Stimulated activated naive CD4-positive, alpha-beta T cell (primary cell): ENCODE measurements at places on chromosomes 5 and 9.
A peak's percentile ranks its signal among the peaks of the same experiment; 100 is the strongest.

DNA sequence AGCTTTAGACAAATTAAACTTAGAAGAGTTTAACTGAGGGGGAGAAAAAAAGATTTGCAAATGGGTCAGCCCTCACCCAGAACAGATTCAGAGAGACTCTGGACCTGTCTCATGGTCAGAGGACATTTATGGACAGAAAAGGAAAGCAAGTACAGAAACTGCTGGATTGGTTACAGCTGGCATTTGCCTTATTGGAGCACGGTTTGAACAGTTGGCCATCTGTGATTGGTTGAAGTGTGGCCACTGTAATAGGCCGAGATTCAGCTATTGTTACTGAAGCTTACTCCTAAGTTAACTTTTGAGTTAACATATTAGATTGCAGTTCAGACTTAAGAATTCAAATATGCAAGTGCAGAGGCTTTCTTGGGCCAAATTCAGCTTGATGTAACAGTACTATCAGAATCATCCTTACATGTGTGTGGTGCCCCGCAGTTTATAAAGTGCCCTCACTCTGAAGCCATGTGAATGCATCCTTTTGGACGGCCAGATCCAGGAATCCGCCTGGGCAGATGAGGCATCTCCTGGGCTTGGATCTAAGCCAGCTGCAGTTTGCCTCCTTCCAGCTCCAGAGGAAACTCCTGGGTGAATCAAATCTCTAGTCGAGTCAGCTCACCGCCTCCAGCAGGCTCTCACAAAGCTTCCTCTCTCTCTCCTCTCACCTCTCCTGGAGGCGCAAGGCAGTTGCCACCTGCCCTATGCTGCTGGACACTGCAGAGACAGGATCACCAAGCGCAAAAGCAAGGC lies 165.2 kb downstream of the ADAMTS12 start:
- no peak for DNase-seq

DNA sequence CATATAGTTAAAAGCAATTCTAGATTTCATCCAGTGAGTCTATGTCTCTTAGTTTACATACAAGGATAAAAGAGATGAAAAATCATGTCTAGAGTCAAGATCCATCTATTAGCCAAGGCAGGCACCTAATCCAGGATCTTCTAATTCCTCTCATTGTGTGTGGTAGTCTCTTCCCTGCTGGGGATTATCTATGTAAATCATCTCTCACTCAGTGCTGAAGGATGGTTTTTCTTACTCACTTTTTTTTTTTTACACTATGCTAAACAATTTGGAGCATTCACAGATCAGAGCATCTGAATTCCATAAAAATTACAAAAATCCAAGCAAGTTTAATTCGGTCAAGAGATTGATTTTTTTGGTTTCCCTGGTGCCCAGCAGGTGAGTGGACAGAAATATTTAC lies 154.9 kb upstream of the GDNF start:
- DNase-seq, result no peak

GRCh38 chr9:72912476-72913381 lies 40.1 kb downstream of the ALDH1A1 start:
- DNase-seq, result no peak

- DNase-seq, result no peak
Measured at GRCh38 chr5:115257981-115258380, 4.7 kb downstream of the PGGT1B start.

DNA sequence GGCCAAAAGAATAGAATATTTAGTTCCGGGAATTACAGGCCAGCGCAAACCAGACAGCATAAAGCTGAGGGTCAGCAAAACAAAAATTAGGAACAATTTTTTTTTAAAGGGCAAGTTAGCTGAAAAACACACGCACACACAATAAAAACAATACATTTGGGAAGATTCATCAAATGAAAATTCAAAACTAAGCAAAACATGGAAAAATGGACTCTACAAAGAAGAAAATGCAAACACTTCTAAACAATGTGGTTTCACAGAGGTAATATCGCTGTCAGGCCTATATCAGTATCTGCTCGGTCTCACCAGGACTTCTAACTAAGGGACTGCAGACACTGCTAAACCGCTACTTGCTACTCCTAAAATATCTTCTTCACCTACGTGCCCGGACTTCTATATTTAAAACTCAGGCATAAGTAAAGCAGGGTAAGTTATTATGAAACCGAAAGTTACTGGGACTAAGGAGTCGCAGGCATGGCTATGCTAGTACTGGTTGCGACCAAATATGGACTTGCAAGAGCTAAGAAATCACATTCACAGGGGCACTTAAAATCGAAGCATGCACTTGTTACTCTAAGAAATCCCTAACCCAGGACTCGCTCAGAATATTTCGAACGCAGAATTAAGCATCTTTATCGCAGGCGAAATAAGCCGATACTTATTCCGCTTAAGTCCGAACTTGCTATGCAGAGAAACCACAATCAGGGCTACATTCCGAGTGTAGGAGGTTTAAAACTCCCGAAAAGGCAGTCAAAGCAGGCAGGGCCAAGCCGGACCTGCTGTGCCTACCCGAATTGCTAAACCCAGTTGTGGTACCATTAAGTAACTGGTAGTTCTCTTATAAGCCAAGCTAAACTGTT lies 2.3 kb downstream of the ANXA2R start:
- DNase-seq, result peak; percentile 64

- DNase-seq, result no peak
Measured at GRCh38 chr5:160542281-160542680, 120.6 kb downstream of the PTTG1 start.

DNA sequence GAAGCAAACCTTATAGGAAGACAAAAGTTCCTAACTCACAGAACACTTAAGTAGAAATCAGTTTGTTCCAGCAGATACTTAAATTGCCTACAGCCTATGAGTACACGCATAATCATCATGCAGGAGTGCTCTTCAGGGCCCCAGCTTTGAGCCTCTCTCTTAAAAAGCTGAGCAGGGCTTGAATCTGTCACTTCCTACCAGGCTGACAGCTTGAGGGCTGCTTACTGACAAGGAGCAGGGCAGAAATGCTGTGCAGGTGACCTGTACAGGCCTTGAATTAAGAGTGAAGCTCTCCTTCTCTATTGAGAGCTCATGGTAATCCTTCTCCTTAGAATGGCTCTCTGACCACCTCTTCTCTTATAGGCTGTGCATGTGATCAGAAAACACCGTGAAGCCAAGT lies 66.5 kb upstream of the MAST4 start:
- DNase-seq, result no peak

DNA sequence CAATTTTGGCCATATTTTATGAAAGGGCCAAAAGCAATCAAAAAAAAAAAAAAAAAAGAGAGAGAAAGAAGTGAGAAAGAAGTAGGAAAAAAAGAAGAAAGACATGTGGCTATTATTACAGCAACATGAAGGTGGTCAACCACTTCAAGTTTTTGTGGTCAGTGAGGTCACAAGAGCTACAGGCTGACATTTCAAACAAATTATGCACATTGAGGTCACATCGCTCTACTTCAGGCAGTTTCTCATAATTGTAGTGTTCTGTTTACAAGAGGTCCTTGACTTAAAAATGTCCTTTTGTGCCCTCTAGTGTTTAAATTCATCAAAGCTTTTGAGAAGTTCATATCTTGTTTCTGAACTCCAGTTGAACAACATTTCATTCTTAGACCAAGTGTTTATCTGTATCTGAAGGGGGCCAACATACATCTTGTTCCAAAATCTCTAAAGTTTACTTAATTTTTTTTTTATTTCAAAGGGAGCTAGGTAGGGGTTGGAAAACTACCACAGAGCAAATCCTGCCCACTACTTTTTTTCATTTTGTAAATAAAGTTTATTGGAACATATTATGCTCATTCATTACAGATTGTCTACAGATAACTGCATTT lies 513.1 kb downstream of the PDE4D start:
- peak; percentile 19 for DNase-seq

DNA sequence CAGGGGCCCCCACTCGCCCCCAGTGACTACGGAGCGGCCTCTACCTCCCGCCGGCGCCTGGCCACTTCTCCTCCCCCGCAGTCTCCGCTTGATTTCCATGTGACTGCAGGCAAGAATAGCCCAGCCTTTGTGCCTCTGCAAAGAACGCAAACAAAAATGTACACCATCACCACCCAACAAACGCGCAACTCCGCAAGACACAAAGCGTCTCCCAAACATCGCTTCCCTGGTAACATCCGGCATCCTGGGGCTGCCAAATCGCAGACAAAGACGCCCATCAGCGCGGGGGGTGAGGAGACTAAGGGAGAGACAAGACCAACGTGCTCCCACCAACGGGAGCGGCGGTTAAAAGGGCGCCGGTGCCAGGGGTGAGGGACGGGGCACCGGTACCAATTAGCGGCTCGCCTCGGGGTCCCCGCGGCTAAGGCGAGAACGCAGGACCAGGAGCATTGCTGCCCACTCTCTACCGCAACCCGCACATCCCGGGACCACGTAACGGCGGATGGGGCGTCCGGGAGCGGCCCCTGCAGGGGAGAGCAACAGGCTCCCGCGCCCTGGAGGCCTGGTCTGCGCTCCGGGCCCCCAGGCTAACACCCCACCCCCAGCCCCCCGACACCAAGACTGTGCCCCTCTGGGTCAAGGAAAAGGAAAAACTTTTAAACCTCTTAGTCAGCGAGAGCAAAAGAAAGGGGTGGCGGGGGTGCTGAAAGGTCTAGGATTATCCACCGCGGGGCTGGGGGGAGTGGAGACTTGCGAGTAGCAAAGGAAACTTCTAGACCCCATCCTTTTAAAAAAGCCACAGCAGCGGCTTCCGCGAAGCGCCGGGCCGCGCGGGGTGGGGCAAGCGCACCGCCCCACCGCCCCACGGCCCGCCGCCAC lies 885 bp downstream of the MPDZ start:
- no peak for DNase-seq

- DNase-seq, result no peak
Measured at GRCh38 chr9:36149197-36149596, 12.7 kb downstream of the GLIPR2 start.

- DNase-seq, result no peak
Measured at GRCh38 chr5:147752666-147753290, 29.8 kb downstream of the JAKMIP2 start.

DNA sequence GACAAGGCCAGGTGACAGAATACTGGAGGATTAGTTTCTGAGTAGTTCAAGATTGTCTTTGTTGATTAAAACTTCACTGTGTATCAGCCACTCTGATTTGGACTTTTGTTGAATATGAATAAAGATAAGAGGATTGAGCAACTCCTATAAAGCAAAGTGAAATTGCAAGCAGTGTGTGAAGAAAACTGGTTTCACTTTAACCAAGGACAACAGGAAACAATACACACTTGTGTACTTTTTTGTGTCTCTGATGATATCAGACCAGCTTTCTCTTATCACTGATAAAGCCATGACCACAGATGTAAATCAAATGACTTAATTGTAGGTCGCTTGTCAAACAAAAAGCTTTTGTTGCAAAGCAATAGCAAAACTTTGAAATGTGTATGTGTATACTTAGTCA lies 268.6 kb downstream of the FER start:
- DNase-seq, result no peak

DNA sequence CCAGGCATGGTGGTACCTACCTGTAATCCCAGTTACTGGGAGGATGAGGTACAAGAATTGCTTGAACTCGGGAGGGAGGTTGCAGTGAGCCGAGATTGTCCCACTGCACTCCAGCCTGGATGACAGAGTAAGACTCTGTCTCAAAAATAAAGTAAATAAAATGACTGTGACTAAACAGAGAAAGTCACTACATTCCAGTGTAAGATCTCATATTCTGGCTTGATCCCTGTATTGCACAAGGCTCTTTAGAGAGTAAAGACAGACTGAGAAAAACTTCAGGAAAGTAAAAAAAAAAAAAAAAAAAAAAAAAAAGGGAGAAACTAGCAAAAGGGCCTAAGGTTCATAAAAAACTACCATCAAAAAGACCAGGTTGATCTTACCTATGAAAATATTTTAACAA lies 106.6 kb upstream of the PJA2 start:
- no peak for DNase-seq

- DNase-seq, result no peak
Measured at GRCh38 chr5:169011451-169011850, 289.5 kb downstream of the SLIT3 start.

- DNase-seq, result no peak
Measured at GRCh38 chr5:32942225-32942989, 231.3 kb downstream of the NPR3 start.

DNA sequence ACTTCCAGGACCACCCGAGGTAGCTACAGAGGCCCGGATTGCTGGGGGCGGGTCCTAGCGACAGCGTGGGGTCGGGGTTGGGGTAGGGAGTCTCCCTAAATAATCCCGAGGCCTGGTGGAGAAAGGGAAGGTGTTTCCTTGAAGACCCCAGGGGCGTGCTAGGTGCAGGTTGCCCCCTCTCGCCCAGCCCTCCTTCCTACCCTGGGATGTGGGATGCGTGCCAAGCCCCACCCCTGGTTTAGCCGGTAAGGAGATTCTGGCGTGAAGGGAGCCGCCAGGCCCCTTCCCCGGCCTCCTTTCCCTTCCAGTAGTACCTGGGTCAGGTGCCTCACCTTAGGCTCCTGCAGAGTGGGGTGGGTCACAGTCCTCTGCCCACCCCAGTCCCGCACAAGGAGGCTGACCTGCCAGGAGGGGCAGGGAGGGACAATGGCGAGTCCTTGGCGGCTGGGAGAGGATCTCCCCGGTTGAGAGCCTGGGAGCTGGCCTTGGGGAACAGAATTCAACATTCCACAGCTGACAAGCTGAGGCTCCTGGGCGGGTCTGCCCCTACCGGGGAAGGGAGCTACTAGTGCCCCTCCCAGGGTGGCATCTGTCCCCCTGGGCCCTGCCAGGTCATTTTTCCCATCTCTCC lies 674 bp downstream of the TSPAN17 start:
- DNase-seq, result no peak

DNA sequence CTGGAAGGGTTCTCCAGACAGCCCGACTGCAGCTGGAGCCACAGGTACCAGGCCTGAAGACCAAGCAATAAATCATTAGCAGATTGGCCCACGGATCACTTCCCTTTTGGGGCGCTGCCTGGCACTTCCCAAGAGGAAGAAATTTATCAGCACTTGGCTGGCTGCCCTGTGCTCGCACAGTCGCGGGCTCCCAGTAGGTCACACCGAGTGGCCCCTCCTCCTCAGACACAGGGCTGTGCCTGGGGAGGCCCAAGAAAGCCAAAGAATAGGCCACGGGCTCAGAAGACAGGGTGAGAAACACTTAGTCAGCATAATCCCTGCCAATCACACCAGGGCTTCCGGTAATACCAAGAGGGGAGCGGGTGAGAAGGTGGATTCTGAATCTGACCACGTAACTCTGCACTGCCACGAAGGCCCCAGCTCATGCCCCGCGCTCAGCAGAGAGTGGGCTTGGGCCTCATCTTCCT lies 115.7 kb upstream of the MSX2 start:
- no peak for DNase-seq

DNA sequence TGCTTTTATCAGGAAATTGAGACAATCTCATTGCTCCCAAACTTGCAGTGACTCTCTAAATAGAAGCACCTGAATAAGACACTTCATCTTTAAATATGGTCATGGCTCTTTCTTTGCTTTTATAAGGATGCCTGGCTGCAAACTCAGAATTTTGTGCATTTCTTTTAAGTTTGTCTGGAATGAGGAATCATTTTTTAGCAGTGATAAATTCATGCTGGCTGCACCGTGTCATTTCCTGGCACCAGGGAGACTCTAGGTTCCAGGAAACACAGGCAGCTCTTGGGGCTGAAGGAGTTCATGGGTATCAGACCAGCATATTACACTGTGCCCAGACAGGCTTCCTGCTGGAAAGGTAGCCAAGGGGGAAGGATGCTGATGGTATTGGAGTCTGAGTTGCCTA lies 109.9 kb downstream of the NUDT12 start:
- no peak for DNase-seq

GRCh38 chr9:98790134-98790841 lies 6.1 kb downstream of the ANKS6 start:
- no peak for DNase-seq

GRCh38 chr9:138057726-138058125 lies 180.1 kb downstream of the CACNA1B start:
- DNase-seq, result no peak

- DNase-seq, result no peak
Measured at GRCh38 chr5:95891499-95891898, 69.0 kb upstream of the GLRX start.
